ENCODE measurements at places on chromosomes 2 and 18.

GRCh38 chr2:36330473-36331395, 24.8 kb upstream of the CRIM1 start:
- DNase-seq: no peak

DNA sequence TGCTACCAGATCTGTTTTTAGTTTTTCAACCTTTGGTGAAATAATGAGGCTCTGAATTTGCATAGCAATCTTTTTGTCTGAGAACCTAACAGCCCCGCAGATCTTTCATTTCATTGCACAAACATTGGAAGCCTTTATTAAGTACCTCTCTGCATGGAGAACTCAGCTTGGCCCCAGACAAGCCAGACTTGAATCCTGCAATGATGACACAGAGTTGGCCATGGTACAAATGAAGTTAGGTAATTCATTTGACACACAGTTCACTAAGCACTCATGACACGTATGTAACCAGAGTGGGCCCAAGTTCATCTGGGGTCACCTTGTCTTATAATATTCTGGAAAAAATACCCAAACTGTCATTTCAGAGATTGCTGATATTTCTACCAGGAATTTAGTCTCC, 439.1 kb upstream of the ID2 start:
- DNase-seq: no peak

GRCh38 chr2:45452866-45453265, 158.2 kb downstream of the SRBD1 start:
- DNase-seq: no peak

GRCh38 chr2:63047321-63048279, 3.0 kb upstream of the OTX1 start:
- no peak for DNase-seq

DNA sequence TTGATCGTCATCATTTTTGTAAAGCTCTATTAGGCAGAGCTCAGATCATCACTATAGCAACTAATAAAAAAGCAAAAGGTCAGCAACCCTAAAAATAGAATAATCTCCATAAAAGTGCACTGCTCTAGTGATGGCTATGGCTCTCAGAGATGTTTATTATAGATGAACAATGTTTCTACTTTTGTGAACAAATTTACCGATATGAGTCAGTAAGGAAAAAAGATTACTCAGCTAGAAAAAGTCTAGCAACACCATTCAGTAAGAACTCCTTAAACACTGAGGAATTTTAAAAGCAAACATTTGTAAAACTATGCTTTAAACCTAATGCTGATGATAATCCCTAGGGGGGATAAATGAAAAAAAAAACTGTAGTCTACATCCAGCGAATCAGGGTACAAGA, 69.6 kb downstream of the ACVR1C start:
- no peak for DNase-seq

DNA sequence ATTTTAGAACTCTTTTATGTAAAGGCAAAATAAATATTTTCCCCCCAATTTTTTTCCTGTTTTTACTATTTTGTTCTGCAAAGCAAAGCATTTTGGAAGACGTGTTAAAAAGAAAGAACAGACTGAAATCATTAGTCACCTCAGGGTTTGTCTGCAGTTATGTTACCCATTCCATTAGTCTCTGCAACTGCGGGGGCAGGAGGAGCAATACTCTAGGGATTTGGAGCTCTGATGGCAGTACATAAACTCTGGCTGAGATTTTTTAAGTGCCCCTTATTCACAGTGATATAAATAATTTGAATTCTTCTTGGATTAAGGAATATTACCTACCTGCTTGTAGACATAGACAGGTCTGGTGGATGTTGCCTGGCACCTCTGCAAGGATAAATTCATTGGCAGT, 88.0 kb upstream of the CELF4 start:
- no peak for DNase-seq

DNA sequence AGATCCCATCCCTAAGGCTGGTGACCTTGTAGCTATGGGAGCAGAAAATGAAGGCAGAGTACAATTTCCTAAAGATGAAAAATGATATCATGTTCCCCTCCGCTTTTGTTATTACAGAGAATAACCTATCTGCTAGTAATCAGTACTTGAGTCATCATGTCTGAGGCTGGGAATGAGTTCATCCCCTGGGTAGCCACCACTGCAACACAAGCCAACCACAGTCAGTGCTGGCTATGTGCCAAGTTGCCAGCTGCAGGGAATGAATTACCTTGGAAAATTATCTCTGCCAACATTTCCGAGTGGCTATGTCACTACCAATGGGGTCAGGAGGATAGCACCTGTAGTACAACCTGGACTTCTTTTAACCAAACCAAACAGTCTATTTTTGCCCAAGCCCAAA, 1094.7 kb upstream of the DDX18 start:
- DNase-seq: peak; percentile 47

- no peak for DNase-seq
Observed at GRCh38 chr18:58005885-58006523, 38.0 kb upstream of the NEDD4L start.

DNA sequence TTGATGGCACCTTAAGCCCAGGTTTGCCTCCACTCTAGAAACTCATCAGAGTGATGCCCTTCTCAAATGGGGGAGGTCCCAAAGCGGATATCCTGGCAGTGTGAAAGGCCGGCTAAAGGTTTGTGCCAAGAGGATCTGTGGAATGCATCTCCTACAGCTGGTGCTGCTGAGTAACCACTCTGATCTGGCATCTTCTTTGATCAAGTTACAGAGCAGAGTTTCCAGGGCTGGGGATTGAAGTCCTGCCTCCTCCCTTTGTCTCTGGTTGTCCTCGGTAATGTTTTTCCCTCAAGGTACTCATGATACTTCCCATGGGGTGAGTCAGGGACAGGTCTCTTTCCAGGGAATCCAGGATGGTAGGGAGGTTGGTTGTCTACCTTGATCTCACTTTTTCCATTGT, 24.6 kb downstream of the PRKRA start:
- DNase-seq: no peak

GRCh38 chr2:241868661-241869081, 858 bp upstream of the RTP5 start:
- DNase-seq: no peak

GRCh38 chr2:120634533-120634932, 101.1 kb upstream of the GLI2 start:
- DNase-seq: no peak

- DNase-seq: no peak
Observed at GRCh38 chr2:75666911-75667310, 20.3 kb downstream of the MRPL19 start.

- no peak for DNase-seq
Observed at GRCh38 chr2:156800781-156801361, 364.7 kb downstream of the GPD2 start.

DNA sequence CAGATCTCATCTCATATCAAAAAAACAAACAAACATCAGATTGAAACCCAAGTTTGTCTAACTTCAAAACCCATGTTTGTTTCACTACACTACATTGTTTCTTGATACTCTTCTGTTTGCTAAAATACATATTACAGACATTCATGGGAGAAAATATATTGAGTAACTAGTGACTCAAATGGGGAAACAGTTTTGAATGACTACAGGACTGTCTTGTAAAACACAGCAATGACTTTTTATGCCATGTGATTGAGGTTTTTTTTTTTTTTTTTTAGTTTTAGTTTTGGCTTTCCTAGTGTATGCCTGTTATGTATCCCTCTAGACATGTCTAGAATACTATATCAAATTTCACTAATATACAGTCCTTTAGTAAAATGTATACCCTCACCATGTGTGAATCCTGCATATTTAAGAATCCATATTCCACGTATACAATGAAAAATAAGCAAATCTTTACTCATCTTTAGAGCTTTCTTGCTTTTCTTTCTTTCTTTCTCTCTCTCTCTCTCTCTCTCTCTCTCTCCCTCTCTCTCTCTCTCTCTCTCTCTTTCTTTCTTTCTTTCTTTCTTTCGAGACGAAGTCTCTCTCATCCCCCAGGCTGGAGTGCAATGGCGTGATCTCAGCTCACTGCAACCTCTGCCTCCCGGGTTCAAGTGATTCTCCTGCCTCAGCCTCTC, 46.6 kb upstream of the SERTAD2 start:
- DNase-seq: no peak

GRCh38 chr18:46051731-46052461, 20.2 kb downstream of the PSTPIP2 start:
- no peak for DNase-seq

DNA sequence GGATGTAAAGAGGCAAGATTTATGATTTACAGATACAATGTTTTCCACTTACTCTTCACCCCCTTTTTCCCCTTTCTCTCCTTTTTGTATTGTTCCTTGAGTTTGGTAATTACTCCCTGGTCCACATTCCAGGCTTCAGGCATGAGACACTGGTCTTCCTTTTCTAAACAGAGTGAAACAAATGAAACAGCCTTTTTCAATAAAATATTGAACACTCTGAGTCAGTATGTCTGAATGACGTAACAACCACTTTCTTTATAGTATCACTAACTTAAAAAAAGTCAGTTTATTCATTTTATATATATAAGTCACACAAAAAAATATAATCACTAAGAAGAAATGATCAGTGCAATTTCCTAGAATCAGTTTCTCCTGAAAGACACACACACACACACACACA, 79.7 kb downstream of the STRN start:
- DNase-seq: no peak

- DNase-seq: no peak
Observed at GRCh38 chr2:37394796-37395555, 50.5 kb downstream of the QPCT start.

DNA sequence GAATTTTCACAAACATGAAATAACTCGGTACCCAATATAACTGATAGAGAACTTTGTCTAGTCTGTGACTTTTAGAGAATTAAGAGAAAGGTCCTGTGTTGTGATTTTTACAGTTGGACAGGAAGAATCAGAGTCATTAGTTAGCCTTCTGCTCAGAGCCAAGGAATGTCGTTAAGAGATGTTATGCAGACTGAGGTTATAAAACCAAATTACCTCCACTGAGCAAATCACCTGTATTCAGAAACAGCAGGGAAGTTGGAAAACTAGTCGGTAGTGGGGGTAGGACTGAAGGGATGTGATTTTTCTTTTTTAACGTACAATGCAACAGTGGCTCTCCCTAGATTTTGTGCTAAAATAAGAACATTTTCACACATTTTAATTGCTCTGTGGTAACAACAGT, 18.5 kb downstream of the TANK start:
- DNase-seq: no peak

- DNase-seq: no peak
Observed at GRCh38 chr2:242075696-242076095, 206.2 kb downstream of the RTP5 start.

GRCh38 chr18:53305461-53305860, 919.0 kb downstream of the MBD2 start:
- DNase-seq: no peak

- no peak for DNase-seq
Observed at GRCh38 chr2:196384729-196385128, 213.4 kb upstream of the STK17B start.

- DNase-seq: no peak
Observed at GRCh38 chr2:233803994-233804393, 25.9 kb downstream of the MROH2A start.

GRCh38 chr2:158217593-158217992, 115.9 kb downstream of the UPP2 start:
- no peak for DNase-seq

DNA sequence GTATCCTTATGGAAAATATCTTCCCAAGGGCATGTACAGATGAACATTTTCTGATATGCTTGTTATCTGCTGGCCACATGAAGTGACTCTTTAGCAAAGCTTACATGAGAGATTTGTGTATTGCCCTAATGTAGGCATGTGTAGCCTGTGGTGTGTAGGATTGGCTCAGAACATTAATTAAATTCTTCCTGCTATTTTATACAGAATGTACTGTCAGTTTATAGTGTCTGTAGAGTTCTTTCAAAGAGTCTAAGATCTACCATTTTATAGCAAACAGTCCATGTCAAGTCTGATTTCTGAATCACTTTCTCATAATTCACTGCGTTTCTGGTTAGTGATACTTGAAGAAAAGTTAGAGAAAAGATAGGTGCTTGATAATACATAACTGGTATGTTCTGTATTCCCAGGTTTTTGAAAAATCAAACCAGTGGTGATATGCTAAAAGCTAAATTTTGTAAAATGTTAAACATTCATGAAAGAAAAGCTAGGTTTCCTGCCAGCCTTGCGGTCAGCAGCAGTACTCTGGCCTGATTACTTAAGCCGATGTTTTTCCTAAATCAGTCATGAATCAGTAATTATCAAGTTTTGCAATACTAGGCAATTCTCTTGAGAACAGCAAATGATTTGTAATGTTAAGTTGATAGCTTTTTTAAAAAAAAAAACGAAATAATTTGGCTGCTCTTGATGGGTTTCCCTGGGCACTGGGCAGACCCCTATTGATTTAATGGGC, 30.9 kb upstream of the EFEMP1 start:
- DNase-seq: no peak

DNA sequence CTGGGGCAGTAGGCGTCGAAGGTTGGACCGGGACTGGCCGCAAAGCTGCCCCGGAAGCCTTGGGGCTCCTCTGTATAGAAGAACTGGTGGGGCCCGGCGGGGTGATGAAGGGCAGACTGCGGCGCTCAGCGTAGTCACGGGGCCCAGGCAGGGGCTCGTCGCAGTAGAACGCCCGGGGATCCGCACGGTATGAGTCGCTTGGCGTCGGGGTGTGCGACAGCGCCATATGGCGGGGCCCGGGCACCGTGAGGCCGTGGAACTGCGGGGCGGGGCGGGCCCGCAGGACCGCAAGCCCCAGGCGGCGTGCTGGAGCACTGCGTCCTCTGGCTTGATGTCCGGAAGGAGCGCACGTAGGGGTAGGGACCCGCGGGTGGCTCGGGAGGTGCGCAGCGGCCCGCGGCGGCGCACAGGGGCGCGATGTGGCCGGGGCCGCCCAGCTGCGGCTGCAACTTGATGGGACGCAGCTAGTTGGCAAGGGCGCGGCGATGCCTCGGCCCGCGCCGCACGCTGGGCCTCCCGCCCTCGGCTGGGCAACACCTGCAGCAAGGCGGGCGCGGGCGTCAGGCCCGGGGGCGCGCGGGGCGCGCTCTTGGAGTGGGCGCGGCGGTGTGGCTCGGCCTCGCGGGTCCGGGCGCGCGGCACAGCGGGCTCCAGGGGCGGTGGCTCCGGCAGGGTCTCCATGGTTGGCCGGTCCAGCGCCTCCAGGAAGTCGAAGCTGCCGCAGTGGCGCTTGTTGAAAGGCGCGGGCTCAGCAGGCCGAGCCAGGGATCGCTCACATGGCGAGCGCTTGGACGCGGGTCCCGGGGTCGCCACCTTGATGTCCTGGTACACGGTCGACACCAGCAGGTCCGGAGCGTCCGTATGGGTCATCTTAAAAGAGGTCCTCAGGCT, 251.4 kb downstream of the ANKRD30B start:
- DNase-seq: no peak

DNA sequence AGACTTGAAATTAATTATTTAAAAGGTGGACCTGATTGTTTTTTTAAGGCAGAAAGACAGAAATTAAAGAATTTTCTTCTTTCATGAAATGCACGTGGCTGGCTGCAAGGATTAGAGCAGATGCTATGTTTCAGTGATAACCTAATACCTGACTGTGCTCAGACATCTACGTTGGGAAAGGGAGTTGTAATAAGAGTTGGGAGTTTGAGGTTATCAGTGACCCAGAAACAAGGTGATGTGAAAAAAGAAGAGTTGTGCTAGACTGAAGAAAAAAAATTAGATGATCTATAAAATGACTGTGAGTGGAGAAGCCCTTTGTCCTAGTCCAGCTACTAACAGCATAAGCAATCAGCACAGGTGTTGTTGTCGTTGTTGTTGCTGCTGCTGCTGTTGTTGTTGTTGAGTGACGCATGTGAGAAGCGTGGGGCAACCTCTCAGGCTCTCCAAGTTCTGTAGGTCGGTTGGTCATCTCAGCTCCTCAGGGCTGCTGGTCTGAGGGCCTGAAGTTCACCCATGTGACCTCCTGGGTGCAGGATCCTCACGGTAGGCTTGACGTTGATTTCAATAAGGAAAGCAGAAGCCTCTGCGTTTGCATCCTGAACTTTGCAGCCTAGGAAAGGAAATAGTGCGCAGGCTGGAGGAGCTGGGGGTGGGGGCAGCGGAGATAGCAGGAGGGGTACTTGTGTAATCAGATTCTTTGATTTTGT, 7.6 kb downstream of the POU3F3 start:
- peak; percentile 21 for DNase-seq
